ENCODE measurements at places on chromosomes 16 and 17.
A peak's percentile ranks its signal among the peaks of the same experiment; 100 is the strongest.

DNA sequence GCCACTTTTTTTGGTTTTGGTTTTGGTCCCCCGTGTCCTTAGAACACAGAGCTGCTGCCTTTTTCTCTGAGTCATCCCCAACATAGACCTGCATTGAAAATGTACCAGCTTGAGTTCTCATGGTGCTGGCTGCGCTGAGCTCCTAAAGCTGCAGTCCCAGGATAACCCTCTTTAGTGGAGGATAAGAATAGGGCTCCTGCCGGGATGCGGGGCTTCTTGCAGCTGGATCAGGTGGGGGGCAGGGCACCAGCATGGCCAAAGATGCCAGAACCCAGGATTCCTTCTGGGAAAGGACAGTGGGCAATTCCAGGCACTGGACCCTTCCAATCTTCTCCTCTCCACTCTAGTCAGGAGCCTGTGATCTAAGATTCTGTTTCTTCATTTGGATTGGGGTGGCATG is 8.3 kb upstream of the CLUH start:
- no peak for DNase-seq

DNA sequence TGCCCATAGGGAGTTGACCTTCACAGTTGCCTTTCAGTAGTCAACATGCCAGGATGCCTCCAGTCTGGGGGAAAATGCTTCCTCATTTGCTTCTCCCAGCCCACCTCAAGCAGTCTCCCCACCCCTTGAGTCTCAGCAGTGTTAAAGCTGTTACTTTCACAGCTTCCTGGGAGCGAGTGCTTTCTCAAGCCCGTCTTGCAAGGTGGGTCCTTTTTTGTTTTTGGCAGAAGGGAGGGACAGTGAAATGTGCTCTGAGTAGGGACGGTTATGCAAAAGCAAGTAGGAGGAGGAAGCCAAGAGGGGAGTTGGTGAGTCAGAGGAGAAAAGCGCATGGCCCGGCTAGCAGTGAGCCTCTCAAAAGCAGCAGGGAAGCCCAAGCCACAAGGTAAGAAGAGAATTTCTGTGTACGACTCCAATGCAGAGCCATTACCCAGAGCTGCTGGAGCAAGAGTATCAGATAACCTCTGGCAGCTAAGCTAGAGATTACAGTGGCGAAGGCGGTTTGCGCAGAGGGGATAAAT is at the start of gene CHST4:
Gene CHST4 (plus strand): TSS at position 316 of the 521 bp plus-strand sequence. CDS start 10,252 bp downstream, outside the sequence.
- DNase-seq = no peak

- DNase-seq = peak; percentile 29
Measured at GRCh38 chr16:70805380-70805779, 4.4 kb upstream of the VAC14 start.

DNA sequence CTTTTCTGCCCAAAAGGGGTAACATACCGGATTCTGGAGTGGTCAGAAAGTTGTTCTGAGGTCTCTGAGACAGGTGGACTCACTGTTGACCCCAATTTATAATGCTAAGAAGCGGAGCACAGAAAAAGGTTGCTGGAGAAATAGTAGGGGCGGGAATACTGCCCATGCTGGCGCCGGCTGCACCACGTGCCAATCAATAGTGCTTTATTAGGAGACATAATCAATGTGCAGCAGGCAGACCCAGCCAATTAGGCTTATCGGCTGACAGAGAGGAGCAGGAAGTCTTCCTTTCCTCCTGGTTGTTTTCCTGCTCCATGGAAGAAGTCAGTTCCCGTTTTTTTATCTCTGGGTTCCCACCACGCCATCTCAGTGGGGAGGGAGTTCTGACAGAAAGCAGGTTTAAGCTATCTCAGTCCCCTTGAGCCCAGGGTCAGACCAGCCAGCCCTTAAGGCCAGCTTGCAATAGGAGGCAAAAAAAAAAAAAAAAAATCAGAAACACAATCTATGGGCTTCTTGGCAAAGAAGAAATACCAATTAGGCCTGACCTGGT is 68.2 kb upstream of the IRX6 start:
- DNase-seq = no peak

DNA sequence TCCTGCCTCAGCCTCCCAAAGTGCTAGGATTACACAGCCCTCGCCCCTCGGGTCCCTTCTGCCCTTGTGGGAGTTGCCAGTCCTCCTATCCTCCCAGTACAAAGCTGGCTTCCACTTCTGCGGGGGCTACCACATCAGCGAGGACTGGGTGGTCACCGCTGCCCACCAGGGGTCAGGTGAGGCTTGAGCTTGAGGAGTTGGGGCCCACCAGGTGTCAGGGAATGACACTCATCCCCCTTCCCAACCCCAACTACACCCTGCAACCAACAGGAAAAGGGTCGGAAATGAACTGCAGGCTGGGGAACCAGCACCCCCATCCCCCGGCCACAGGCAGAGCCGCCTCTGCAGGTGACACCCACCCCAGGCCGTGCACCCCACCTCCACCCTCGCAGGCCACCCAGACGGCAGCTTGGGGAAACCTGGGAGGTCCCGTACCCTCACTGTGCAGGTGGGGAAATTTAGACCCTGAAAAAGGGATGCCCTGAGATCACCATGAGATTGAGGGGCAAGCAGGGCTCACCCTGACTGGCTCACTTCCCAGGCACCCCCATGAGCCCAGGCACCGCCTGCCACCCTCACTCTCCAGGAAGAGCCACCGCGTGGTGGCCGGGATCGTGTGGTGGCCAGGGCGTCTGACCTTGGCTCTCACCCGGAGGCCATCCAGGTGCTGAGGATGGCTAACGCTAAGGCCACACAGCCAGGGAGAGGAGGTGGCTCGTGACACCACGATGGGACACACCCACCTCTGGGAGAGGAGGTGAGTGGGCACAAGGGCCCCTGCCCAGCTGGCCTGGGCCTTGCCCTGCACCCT is 8.0 kb downstream of the CTRB1 start:
- no peak for DNase-seq

- no peak for DNase-seq
Measured at GRCh38 chr16:3375680-3376079, 20.0 kb downstream of the OR2C1 start.

DNA sequence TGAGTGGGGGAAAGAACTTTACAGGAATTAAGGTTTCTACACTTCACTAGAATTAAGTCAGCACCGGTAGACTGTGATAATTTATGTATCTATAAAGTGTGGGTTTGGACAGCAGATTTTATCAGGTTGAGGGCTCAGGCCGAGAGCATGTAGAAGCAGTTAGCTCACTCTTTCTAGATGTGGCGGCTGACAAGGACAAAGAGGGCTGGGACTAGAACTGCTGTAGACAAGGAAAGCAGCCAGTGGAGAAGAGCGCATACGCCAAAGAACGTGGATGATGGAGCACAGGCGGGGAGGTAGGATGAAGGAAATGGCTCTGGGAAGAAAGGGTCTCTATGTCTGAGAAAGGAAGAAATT is 504 bp upstream of the GOSR1 start:
- peak; percentile 50 for DNase-seq

DNA sequence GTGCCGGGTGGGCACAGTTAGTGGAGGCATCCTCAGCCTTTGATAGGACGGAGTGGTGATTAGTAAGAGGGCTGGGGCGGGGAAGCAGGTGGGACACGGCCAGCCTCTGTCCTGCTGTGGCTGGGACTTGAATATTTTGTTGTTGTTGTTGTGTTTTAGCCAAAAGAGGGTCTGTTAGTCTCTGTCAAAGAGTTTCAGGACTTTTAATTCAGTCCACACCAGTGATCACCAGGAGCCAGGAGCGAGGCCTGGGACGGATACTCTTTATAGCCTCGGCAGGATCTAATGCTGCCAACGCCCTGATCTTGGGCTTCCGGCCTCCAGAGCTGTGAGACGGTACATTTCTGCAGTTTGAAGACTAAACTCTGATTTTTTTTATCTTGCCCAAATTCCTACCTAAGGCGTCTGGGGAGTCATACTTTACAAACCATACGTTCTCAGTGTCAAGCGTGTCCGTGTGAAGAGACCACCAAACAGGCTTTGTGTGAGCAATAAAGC is 2.9 kb upstream of the RNF213 start:
- no peak for DNase-seq

- no peak for DNase-seq
Measured at GRCh38 chr16:11824362-11824761, 27.0 kb downstream of the RSL1D1 start.

- no peak for DNase-seq
Measured at GRCh38 chr16:75413951-75414350, 19.4 kb downstream of the CFDP1 start.

DNA sequence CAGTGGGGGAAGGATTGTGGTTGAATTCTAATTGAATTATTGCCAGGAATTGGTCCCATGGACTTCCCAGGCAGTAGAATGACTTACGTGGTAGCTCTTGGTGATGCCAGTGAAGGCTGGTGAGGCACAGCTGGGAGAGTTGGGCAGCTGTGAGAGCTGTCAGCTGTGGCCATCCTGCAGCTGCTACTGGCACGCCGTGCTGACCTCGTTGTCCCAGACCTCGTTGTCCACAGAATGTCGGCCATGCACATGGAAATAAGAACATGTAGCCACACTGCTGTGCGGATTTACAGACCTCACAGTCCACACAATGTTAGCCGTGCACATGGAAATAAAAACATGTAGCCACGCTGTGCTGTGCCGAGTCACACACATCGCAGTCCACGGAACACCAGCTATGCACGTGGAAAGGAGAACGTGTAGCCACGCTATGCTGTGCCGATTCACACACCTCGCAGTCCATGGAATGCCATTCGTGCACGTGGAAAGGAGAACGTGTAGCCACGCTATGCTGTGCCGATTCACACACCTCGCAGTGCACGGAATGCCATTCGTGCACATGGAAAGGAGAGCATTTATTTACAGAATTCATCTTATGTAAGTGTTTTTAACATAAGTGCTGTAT is 59.2 kb downstream of the BANP start:
- DNase-seq = no peak

DNA sequence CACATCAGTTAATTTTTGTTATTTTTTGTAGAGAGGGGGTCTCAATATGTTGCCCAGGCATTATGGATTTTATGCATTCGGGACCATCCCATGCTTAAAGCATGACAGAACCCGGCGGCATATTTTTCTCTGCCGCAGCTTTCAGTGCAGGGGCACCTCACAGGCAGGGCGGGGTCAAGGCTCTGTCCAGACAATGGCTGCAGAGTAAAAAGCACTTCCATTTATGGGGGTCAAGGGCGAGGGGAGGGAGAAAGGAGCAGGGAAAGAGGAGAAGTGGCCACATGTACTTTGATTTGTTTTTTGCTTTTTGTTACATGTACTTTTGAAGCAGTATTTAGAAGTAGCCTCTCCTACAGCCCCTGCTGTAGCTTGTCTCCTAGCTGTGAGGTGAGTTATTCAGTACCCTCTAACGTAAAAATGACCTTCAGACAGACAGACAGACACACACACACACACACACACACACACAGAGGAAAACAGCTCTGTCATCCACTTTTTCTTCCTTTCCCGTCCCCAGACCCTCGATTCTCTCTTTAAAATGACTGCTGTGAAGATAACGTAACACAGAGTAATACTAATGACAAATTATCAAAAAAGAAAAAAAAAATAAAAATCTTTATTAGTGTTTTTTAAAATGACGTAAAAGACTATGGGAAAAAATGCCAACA is 856 bp upstream of the SCPEP1 start:
- DNase-seq = no peak

DNA sequence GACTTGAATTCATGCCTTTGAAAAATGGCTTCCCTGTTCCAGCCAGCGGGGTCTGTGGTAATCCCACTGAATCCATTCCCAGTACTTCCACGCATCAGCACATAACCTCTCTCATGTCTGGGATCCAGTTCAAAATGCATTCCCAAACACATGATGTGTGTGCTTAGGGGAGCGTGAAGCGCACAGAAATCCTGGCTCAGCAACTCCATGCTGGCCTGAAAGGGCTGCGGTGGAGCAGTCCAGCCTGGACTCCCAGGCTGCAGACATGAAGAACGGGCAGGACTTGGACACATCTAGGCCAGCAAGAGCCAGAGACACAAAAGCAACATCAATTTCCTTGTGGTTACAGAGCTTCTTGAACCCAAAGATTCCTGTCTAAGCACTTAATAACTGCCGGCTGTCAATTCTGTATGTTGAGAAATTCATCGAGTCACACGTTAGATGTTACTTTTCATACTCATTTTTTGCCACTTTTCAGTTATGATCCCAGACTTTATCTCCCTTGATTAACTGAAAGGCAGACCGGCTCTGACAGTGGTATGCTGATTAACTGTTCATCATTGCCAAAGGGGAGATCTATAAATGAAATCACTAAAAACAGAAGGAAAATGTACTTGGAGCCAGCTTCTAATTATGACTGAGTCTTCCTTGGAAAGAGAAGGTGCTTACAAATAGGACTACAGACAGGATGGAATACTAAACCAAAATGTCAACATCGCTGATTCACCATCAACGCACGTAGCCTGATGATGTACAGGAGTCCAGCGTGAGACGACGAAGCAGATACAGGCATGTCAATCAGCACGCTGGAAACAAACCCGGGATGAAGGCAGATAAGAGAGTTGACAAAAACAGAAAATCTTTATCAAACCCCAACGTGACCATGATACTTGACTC is 23.0 kb downstream of the NSMCE1 start:
- peak; percentile 71 for DNase-seq

GRCh38 chr17:2157081-2157480 is 102.2 kb downstream of the HIC1 start:
- no peak for DNase-seq

GRCh38 chr16:73304008-73304774 is 256.3 kb upstream of the ZFHX3 start:
- no peak for DNase-seq

DNA sequence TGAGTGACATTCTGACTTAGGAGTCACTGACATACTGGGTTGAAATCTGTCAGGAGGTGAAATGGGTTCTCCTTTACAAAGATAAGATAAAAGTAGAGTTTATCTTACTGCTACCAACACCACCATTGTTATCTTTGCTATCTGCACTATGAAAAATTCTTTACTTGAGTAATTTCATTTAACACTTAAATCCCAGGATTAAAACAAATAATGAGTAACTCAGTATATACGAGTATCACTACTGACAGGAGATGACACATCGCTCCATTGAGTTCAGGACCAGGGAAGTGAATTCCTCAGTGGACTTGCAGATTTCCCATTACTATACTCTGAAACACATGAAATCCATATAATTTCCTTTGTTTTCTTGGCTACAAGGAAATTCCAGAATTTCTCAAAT is 242.1 kb upstream of the NLRP1 start:
- DNase-seq = no peak

- DNase-seq = no peak
Measured at GRCh38 chr16:15415511-15415985, 18.8 kb upstream of the BMERB1 start.
